NCI-H1092 (cell line): ENCODE measurements at places on chromosomes 2 and 18.
A peak's percentile ranks its signal among the peaks of the same experiment; 100 is the strongest.

DNA sequence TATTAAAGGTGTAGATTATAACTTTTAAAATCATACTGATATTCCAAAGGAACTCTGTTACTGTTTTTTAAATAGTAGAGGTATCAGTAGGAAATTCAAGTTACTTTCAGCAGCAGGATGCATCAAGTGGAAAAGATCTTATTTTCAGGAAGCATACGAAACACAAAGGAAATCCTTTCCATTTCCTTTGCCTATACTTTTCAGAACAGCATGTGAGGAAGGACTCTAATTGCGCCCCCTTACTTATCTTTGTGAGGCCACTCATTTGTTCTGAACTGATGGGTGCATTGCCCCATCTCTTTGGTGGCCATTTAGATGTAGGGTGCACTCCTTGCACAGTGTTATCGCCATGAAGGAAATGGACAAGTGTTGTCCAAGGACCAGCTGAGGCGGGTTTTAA is 145.3 kb downstream of the BABAM2 start:
- DNase-seq: no peak

GRCh38 chr2:33238111-33238510 is 238.3 kb upstream of the RASGRP3 start:
- no peak for DNase-seq

DNA sequence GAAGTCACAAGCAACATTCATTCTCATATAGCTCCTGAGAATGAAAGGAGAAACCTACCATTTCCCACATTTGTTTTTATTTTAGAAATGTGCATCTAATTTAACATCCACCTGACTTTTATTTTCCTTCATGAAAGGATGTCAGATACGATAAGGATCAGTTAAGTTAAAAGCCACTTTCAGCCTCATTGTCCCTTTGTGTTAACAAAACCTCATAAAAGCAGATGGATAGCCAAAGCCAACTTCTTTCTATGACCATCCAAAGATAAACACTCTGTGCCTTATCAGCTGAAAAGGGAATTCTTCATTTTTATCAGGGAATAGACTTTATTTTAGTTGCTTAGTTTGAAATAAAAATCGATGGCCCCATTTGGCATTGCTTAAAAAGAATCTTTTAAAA is 25.7 kb upstream of the RIT2 start:
- no peak for DNase-seq

DNA sequence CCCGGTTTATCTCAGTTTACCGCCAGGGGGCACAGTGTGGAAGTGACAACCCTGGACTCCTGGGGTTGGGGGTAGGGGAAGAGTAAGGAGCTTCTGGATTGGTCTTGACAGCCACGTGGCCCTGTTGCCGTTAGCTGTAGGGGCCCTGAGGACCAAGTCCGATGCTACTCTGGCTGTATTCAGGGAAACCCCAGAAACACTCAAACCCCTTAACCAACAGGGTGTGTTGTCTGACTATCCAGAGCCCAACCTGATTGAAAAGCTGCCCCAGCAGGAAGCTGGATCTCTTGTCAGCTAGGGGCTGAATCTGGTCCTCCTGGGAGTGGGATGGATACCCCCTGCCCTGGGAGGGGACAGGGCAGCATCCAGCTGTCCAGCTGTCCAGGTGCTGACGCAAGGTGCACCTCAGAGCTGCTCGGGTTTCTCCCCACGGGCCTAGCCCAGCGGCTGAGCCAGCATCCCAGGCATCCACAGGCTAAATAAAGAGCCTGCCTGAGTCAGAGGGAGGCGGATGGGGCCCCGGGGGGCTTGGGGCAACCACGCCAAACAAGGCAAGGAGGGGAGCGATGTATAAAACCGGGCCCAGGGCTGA is 3.1 kb upstream of the GMPPA start:
- peak; percentile 32 for DNase-seq

DNA sequence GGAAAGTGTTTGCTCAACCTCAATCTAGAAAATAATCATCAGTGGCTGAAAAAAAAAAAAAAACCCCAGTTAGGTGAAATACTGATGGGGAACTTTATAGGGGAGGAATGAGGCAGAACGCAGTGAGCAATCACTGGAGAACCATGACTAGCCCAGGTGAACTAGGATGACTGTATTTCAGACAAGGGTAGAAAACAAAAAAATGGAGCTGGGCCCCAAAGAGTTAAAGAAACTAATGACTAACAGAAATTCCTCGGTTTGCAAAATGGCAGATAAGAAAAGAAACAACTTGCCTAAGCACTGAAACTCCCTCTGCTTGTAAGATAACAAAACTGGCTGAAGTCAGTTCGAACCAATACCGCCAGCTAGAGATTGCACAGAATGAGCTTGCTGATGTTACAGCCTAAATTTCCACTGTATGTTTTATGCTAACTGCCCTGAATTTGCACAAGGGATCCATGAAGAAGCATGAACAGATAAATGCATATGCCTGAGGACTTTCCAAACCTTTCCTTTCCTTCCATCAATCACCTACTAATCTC is 245.9 kb downstream of the METTL4 start:
- DNase-seq: no peak

DNA sequence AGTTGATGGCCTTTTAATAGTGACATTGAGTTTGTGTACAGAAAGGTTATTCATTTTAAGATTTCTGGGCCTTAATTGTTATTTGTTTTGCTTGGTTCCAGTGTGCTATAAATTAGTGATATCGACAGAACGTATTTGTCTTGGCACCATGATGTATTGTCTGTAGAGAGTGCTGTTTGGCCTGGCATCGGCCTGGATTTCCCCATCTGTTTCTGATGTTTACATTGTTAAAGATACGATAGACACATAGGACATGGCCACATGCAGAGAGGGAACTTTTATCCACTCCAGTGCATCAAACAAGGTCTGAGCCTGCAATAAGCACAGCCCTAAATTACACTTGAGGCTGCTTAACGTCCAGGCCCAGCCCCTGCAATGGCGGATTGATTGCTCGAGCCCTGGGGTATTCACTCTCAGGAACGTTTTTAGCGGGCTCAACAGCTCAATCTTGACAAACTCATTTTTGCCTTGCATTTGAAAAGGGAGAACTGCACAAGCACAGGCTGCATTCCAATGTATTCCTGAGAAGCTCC is 144.7 kb downstream of the SLC4A3 start:
- DNase-seq: peak; percentile 70

DNA sequence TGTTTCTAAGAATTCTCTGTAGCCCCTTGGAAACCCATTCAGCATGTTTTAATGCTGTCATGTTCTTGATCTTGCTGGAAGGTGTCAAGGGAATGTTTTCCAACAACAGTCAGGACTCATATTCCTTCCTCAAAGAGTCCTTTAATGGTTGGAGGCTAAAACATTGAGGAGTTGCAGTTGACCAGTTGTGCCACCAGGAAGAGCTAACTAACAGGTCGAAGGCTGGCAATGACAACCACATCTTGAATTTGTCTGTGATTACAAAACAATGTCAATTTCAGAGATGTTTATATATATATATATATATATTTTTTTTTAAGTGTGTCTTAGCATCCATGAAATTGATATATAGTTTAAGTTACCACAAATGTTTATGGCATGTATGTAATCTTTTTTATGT is 151.5 kb downstream of the INO80D start:
- DNase-seq: no peak

GRCh38 chr2:201806442-201807170 is at the start of gene CDK15:
Gene CDK15 (plus strand): TSS chr2:201806537. CDS start chr2:201806665, 128 bp downstream.
- DNase-seq: no peak

DNA sequence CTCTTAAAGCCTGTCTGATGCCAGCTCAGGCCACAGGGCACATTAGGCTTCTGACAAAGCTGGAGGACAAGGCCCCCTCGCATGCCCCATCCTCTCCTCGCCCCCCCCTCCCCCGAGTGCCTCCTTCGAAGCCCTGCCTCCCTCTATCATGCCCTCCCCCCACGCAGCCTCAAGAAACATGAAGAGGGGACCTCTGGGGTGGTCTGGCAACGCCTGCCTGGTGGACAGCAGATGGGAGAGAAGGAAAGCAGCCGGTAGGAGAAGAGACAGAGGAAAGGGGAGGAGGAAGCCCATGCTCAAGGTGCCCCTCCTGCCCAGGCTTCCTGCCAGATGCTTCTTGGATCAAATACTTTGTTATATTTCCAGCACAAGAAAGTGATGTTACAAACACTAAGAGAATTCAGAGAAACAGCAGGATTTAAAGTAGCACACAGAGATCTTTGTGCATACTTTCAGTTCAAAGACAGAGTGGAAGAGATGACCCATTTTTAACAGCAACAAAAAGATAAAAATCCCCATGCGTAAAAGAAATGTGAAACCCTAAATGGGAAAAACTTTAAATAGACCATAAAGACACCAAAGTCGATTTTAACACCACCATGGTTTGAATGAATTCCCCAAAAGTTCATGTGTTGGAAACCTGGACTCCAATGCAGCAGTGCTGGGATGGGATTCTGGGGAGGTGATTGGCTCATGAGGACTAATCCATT is 19.0 kb downstream of the BOK start:
- no peak for DNase-seq

- DNase-seq: no peak
Measured at GRCh38 chr2:195368249-195369217, 288.5 kb upstream of the SLC39A10 start.

DNA sequence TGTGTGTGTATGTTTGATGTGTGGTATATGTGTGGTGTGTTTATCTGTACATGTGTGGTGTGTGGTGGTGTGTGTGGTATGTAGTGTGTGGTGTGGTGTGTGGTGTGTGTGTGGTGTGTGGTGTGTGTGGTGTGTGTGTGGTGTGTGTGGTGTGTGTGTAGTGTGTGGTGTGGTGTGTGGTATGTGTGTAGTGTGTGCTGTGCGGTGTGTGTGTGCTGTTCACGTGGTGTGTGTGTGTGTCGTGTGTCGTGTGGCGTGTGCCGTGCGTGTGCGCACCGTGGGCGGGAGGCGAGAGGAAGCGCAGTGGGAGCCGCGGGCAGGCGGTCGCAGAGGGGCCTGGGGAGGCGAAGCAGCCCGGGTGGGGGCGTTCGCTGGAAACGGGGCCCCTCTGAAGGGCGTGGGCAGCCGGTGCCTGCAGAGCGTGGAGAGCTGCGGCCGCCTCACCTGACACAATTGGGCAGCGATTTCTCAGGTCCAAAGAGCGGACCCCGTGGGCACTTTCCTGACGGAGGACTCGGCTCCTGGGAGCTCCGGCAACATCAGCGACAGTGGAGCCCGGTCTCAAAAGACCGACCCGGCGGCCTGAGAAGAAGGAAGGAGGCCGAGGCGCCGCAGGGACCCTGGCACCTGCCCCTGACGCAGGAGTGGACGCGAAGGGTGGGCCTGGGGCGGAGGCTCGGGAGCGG is 741.1 kb upstream of the SALL3 start:
- no peak for DNase-seq

- DNase-seq: peak; percentile 49
Measured at GRCh38 chr18:24086082-24086481, 52.8 kb upstream of the CABYR start.
